PC-3 (cell line): ENCODE measurements at places on chromosomes 7 and 10. TPM values are rescaled to one million over a fixed set of nuclear protein-coding genes. Genes with fewer than 3 reads are reported as not detected.

DNA sequence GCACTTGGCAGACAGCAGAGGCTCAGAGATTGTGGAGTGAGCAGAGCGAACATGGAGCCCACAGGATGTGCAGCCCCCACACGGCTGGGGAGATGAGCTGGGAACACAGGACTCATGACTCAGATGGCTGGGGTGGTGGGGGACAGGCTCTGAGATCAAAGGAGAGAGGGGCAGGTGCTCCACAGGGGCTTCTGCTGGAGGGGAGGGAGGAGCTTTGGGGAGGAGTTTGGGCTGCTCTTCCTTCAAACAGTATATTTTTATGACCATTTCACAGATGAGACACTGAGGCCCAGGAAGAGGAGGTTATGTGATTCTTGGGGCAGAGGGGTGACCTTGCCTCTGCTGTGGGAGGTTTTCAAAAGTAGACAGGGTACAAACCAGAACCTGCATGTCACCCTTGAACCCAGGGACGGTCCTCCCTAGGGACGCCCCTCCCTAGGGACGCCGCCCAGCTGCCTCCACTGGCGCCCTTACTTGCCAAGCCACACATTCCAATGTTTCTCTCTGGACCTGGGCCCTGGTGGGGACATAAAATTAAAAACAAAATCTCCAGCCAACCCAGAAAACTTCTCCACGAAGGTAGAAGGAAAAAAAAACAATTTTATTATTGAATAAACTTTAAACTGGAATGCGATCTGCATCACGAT lies 981 bp upstream of the CRYGN start:
- peaks cover 18% of the 10 kb centered on the region for H3K27me3 ChIP-seq
- no peak for DNase-seq
- no peak overlapping the region for H3K27ac ChIP-seq
- no peaks in the 10 kb centered on the region for H3K4me1 ChIP-seq
- no peak overlapping the region for H3K4me3 ChIP-seq

GRCh38 chr7:127913686-127914085 lies 117.6 kb downstream of the LRRC4 start:
- no peak overlapping the region for H3K4me3 ChIP-seq
- H3K27ac ChIP-seq, result no peak overlapping the region
- H3K36me3 ChIP-seq, result no peaks in the 10 kb centered on the region
- no peak for DNase-seq

- DNase-seq, result no peak
- no peaks in the 10 kb centered on the region for H3K4me1 ChIP-seq
- peaks cover 13% of the 10 kb centered on the region; the same call in 1 of the 2 replicates for H3K27me3 ChIP-seq
- H3K4me3 ChIP-seq, result no peak overlapping the region
These were observed 81.2 kb downstream of the FZD1 start for GRCh38 chr7:91345449-91345848.

The BTAF1 gene
- total RNA-seq, result 22.9 and 27.6 TPM in 2 replicates

DNA sequence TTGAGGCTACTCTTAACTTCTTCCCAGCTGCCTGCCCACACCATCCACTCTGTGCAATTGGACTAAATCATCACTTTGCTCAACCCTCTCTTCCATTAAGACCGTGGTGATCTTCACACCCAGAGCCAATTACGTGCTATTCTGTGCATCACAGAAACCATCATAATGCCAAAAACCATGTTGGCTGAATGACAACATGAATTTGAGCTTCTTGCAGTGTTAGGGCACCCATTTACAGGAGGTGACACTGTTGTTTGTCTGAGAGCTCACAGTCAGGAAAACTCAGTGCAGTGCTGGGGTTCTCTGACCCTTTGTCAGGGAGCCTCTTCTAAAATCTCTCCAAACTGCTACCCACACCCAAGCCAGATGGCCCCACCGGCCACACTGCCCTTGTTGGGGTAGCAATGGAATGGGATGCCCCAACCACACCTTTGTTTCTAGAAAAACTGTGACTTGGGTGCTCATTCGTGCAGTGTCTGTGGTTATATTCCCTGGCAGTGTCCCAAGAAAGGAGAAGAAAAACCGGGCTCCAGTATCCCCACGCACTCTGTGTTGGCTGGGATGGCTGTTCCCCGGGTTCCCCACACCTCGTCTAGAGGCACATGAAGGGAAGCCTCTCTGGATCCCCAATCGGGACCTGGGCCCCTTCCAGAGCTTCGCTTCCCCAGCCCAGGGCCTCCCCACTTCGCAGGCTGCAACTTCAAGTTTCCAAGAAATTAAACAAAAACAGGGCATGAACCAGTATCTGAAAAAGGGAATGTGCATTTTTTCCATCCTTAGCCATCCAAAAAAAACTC lies 2.0 kb upstream of the TNS3 start:
- no peak overlapping the region for H3K27ac ChIP-seq
- no peak for DNase-seq
- peaks cover 40% of the 10 kb centered on the region for H3K4me1 ChIP-seq
- no peaks in the 10 kb centered on the region for H3K27me3 ChIP-seq
- no peaks in the 10 kb centered on the region for H3K36me3 ChIP-seq
